ENCODE measurements at places on chromosomes 2 and 18.

DNA sequence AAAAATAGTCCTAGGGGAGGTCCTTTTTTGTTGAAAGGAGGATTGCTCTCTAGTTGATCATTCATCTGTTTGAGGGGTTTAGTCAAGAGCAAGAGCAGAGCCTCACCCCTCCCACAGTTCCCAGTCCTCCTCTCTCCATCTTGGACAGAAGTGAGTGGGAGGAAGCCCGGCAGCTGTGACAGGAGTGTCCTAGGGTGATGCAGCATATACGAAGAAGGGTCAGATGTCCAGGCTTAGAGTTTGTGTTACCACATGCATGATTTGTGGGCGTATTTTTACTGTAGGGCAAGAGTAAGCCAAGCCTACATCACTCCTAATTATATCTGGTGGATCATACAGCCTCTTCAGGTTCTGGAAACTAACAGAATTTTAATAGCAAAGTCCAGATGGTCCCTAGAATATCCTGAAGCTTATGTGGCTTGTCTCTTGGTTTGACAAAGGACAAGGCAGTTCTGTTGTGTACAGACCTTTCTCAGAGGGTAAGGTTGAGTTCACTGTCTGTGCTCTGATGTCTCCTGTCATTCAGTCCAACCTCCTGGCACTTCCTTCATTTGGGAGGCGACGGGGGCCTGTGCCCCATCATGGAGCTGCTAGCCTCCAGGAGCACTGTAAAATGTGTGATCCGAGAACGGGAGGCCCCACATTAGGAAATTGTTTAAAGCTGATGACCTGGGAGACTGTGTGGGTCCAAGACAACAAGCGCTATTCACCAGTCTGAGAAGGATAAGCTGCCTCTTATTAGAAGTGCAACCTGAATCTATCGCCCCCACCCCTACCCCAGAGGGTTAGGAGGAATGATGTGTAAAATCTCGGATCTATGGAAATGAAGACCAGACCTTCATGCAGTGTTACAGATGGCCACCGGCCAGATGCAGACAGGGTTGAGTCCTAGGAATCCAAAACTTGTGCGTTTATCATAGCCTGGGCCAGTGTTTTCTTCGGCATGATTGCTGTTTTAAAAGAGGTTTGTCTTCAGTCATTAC lies 6.9 kb downstream of the CEP68 start:
- no peak for DNase-seq

GRCh38 chr2:5287558-5288334 lies 404.4 kb upstream of the SOX11 start:
- DNase-seq: no peak

DNA sequence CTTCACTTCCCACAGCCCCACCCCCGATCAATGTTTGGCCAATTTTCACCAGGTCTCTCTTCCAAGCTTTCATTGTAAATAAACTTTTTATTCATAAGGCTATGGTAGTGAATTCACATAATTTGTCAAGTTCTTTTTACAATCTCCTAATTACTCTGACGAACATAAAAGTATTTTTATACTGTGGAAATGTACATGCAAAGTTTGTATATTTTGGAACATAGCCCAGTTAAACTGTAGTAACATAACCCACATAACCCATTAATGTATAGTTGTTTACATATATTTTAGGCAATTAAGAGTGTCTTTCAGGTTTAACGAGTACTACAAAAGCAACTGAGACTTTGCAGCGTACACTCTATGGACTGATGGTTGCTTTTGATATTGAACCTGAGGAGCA lies 228.3 kb upstream of the ERBB4 start:
- no peak for DNase-seq

GRCh38 chr2:223578846-223579245 lies 23.3 kb downstream of the SCG2 start:
- DNase-seq: no peak

GRCh38 chr18:79726721-79727120 lies 47.1 kb downstream of the CTDP1 start:
- DNase-seq: no peak

GRCh38 chr18:36503477-36503876 lies 206.0 kb downstream of the FHOD3 start:
- no peak for DNase-seq

- DNase-seq: no peak
Measured at GRCh38 chr2:116073731-116074130, 1631.3 kb downstream of the DPP10 start.

DNA sequence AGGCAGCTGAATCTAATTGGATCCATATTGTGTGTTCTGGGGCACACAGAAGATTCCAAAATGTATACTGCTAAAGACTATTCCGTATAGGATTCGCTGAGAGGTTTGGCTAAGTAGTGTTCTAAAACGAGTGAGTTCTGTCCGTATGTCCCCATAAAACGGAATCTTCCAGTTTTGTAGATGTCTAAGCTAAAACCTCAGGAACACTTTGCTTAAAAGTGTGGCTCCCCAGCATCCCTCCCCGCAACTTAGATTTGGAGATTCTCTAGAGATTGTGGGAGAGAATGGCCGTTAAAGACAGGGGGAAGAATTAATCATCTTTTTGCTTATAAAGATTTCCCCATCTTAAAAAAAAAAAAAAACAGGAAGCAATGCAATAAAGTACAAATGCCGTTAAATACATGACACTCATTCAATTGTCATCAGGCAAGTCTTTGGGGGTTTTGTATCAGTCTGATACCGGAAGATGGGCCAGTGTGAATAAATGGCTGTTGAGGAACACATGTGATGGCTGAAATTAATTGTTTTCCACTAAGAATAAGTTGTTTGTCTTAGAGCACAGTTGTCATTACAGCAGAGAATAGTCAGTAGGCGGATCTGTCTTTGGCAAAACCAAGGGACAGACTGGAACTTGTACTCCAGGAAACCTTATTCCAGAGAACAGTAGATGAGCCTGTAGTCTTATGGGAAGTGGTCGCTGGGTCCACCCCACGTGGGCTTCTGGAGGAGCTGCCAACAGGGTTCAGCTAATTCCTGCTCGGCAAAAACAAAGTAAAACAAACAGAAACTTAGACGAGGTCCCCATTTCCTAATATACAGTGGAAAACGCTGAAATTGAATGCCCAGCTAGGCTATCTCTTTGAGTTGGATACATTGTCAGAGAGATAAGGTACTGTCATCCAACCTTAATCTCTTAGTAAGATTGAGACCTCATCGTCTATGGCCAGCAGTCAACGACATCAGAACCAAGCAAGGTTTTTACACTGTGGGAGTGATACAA lies 1.7 kb downstream of the EMILIN2 start:
- DNase-seq: no peak

DNA sequence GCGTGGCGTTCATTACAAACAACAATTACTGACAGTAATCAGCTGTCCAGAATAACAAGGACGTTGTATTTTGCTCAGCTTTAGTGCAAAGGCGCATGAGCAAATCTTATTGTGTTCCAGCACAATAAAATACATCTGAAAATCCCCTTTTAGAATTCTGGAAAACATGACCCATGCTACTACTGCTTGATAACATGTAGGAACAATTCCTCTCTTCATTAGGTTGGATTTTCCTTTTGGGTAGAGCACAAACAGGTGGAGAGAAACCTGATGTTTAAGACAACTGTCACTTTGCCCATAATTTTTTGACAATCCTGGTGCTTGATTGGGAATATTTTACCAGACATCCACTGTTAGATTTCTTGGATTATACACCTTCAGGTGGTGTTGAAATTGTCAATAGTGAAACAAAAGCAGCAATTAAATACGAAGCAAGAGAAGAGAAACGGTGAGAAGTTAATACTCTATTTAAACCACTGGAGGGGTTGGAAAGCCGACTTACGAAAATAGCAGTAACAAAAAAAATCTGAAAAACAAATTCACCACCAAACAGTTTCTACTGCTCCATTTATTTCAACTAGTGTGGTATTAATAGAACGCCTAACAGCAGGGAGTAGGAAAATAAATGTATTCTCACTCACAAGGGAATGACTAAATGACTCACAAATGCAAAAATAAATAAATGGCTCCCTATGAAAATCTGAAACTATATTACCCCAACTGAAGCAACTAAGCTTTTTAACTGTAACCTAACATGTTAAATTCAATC lies 102.7 kb downstream of the CPO start:
- no peak for DNase-seq

DNA sequence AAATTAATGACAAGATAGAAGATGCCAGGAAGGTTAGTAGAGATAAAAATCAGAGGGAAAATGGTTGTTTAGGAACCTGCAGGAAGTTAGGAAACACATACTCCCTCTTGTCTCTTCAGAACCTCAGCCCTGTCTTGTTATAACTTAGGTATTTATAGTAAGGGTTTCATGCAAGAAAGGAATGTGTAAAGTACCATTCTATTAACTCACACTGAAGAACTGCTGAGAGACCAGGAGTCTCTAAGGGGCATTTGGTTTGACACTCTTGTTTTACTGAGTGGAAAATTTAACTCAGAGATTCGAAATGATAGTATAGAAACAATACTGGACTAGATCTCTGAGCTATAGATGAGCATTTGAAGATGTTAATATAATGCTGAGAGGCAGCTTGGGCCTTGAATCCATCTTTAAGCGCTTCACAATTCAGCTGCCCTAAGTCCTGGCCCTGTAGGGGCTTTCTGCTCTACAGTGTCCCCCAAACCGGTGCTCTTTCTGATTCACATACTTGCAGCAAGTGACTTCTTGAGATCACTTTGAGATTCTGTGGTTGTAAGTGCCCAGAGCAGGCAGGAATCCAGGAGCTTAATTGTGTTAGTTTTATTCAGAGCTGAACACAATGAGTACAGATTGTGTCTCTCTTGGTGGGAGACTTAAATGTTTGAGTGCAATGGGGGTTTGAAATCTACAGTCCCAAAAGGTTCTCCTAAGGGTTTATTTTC lies 235.0 kb upstream of the RGPD4 start:
- DNase-seq: no peak

DNA sequence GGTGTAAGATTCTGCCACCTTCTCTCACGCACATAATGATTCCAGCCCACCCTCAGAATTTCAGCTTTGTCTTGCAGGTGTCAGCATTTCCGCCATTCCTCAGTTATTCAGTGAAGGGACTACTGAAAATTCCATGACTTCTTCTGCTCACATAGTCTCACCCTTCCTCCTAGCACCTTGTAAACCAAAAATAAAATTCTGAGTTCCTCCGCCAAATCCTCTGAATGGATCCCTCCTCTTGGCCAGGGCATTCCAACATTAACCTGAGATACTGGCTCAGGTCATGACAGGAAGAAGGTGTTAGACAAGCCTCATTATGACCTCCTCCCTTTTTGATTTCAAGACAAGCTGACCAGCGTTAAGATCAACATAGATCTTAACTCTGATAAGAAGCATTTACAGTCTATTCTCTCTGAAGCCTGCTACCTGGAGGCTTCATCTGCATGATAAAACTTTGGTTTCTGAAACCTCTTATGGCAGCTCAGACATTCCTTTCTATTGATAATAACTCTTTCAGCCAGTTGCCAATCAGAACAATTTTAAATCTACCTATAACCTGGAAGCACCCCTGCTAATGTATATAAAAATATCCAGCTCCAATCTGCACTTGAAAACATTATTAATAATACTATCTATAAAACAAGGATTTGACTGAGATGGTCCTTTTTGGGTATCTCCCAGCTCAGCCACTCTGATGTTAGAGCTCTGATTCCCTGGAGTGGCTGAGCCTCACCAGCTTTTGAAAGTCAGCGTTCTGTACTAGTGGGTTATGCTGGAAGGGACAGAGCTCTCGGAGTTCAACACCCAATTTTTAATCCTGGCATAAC lies 136.4 kb upstream of the APCDD1 start:
- no peak for DNase-seq

DNA sequence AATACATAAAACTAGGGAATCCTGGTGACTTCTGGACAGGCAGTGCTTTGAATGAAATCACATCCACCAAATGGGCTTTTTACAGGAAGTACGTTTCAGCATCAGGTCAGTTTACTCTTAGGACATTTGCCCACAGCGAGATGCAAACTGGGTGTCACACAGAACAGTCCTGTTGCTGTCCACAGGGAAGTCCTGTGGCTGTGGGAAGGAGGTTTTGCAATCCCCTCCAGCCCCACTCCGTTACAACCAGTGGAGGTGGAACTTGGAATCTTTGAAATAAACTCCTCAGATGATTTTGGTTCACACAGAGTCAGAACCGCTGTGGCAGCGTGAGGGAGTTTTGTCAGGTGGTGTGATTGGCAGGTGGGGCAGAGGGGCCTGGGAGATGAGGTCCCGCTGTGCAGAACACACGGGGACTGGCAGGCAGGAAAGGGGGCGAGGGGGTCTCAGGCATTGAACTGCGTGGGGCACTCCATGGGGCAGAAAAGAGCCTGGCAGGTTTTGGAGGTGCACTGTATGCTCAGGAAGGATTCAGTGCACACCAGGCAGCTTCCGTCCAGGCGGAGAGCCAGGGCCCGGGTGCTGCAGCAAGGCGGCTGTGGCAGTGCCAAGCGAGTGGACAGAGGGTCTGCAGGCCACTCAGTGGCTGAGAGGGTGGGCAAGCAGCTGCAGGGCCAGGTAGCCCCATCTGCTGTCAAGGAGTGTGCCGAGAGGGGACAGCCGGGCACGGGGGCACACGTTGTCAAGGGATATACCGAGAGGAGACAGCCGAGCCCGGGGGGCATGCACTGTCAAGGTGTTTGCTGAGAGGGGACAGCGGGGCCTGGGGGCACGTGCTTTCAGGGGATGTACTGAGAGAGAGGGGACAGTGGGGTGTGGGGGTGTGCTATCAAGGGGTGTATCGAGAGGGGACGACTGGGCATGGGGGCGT lies 148.7 kb downstream of the LDLRAD4 start:
- DNase-seq: no peak

- DNase-seq: no peak
Measured at GRCh38 chr2:9347411-9347881, 75.9 kb downstream of the ITGB1BP1 start.

DNA sequence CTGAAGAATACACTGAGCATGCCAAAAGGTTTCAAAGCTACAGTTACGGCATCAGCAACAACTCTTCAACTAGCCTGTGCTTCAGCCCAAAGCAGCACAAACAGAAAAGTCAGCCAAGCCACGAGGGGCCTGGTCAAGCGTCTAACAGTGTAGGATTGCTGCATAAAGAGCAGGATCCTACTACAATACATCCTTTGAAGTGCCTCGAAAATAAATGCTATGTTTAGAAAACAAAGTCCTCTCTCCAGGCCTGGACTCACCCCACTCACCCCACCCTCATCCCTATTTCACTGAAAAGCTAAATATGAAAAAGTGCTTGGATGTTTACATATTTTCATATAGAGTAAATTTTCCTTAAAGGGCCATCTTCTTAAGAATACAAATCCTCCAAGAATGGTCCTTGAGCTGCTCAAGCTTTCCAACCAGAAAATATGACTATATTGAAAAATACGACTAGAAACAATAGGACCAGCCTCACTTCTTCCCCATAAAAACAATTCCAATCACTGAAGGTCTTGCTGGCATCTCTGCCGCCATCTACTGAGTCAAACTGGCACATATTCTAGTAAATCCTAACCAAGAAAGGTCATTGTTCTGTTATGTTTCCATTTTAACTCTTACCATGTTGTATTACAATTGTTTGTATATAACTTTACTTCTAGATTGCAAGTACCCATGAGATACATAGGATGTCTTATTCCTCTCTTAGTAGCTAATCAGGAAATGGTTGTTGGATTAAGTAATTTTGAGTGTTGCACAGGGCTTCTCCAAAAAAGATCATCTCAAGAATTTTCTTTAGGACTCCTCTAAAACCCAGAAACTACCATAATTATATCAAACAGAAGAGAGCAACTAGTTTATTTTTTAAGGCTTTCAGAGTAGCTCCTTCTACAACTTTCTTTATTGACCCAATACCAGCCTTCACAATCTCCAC lies 63.6 kb downstream of the CLHC1 start:
- DNase-seq: peak; percentile 5

Data from NCI-H1092 (cell line).